ENCODE measurements at places on chromosomes 2 and 18. TPM values are rescaled to one million over a fixed set of nuclear protein-coding genes. Genes with fewer than 3 reads are reported as not detected.

Gene FAM117B
- 23.0 TPM for polyA plus RNA-seq

Gene LYPD6B
- polyA plus RNA-seq = 29.0 TPM

DNA sequence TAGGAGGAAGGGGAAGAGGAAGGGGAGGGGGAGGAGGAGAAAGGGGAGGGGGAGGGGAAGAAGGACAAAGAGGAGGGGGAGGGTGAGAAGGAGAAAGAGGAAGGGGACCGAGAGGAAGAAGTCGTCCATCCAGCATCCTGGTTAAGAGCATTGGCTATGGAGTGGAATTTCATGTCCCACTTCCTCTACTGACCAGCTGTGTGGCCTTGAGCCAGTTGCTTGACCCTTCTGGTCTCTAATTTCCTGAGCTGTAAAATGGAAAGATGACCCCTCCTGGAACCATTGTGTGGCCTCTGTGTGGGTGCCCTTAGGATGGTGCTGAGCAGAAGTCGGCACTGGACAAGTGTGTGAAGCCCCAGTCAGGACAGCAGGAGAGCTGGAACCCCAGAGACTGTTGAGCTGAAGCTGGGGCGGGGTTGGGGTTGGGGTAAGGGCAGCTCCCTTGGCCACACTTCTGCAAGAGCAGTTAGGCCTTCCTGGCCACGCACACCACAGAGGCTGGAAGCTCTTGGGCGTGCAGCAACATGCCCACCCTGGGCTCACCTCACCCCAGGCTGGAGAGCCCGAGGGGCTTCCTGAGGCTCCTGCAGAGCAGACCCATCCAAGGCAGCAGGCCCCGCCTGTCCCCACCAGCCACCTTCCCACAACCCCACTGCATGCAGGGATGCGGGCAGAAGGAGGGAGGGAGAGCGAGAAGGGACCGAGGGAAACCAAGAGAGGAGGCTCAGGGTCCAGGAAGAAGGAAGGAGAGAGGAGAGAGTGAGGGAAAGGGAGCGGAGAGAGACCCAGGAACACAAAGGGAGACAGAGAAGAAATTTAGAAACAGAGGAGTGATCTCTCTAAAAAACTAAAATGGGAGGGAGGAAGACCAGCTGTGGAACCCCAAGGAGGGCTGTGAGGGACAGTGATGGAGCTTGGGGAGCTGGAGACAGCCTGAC is 16.2 kb downstream of the ADRA2B start:
- DNase-seq = no peak

DNA sequence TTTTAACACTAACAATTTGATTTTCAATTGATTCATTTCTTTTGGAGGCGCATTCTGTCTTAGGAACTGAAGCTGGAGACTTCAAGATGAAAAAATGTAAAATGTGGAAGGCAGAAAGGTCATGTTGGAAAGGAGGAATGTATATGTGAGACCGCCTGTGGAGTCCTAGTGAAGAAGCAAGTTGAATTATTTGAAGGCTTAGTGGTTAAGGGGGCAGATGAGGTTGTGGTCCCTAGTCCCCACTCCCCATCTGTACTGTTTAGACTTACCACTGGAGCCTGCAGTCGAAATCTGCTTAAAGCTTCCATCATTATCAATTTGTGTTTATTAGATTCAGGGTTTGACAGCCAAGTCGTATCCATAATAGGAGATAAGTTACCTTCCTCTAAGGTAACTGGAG is 15.4 kb upstream of the MIB1 start:
- DNase-seq = no peak

DNA sequence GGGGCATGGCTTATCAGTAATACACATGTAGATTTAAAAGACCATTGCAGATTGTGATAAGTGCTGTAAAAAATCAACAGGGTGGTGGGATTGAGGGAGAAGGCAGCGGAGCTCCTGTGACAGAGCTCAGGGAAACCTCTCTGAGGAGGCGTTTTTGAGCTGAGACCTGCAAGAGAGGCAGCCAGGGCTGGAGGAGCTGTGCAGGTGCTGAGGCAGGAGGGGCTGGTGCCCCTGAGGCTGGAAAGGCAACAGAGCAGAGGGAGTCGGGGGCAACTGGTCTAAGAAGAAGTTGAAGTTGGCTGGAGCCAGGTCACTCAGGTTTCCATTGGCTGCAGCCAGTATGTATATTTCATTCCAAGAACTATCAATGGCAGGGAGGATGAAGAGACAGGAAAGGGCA is 47.6 kb downstream of the KLHL29 start:
- DNase-seq = no peak
